ENCODE measurements at places on chromosomes 2 and 18. TPM values are rescaled to one million over a fixed set of nuclear protein-coding genes. Genes with fewer than 3 reads are reported as not detected.

The DSC2 gene
- 0.97 TPM for total RNA-seq

The SLC4A5 gene
- total RNA-seq: 0.74 TPM

The GPC1 gene
- total RNA-seq: 174 TPM

The CYP27C1 gene
- total RNA-seq: 0.19 TPM

The SGO2 gene
- total RNA-seq: 1.7 TPM

The CRYGC gene
- not detected for total RNA-seq

- peaks cover 3% of the 10 kb centered on the region for H3K27me3 ChIP-seq
- H3K36me3 ChIP-seq: no peaks in the 10 kb centered on the region
- DNase-seq: peak; percentile 42
- H3K27ac ChIP-seq: no peak overlapping the region
- H3K4me1 ChIP-seq: no peaks in the 10 kb centered on the region
- H3K4me3 ChIP-seq: no peak overlapping the region
Measured at GRCh38 chr18:58762781-58763171, 91.5 kb downstream of the MALT1 start.

DNA sequence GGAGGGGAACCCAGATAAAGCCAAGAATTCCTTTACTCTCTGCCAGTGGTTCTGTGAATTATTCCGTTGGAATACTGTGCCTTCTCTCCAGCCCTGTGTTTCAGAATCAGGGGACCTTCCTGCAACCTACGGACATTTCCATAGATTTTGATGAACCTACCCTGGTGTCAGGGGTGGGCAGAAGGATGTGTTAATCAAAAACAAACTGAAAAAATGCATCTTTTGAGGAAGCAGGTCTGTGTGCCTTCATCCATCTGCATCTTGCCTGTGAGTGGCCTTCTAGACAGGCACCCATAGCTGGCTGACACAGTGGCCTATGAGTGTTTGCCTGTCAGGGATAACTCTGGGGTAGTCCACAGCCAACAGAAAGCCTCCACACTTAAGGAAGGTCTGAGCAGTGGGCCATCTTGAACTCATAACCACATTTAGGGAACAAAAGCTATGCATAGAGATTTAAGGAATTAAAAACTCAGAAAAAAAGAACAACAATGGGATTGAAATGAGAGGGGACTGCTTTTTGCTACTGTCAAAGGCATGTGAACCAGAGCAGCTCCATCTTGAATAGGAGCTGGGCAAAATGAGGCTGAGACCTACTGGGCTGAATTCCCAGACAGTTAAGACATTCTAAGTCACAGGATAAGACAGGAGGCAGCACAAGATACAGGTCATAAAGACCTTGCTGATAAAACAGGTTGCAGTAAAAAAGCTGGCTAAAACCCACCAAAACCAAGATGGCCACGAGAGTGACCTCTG lies 45.9 kb upstream of the ITGA6 start:
- H3K4me3 ChIP-seq: no peak overlapping the region
- no peaks in the 10 kb centered on the region for H3K27me3 ChIP-seq
- no peak overlapping the region for H3K27ac ChIP-seq
- no peaks in the 10 kb centered on the region for H3K4me1 ChIP-seq
- no peak for DNase-seq

- no peak for DNase-seq
- no peaks in the 10 kb centered on the region for H3K27me3 ChIP-seq
- no peaks in the 10 kb centered on the region for H3K4me1 ChIP-seq
- H3K36me3 ChIP-seq: no peaks in the 10 kb centered on the region
- no peak overlapping the region for H3K4me3 ChIP-seq
- no peak overlapping the region for H3K27ac ChIP-seq
Measured at GRCh38 chr2:119721462-119721861, 38.3 kb upstream of the PTPN4 start.

DNA sequence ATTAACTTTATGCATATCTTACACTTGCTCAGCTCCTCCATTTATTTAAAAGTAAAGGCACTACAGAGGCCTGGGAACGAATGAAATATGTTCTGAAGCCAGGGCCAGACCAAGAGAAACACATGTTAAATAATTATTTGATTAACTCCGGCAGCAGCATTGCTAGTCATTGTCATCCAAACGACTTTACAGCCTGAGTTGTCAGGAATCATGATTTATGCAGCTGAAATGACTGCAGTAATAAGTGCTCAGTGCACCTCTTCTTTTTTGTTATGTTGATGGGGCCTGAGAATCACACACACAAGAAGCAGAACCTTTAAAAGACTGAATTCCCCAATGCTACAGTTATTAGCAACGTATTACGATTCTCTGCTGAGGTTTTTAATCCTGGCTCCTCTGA lies 58.9 kb downstream of the EPHA4 start:
- H3K36me3 ChIP-seq: no peaks in the 10 kb centered on the region
- no peak overlapping the region for H3K27ac ChIP-seq
- peaks cover 4% of the 10 kb centered on the region for H3K27me3 ChIP-seq
- H3K4me3 ChIP-seq: no peak overlapping the region

DNA sequence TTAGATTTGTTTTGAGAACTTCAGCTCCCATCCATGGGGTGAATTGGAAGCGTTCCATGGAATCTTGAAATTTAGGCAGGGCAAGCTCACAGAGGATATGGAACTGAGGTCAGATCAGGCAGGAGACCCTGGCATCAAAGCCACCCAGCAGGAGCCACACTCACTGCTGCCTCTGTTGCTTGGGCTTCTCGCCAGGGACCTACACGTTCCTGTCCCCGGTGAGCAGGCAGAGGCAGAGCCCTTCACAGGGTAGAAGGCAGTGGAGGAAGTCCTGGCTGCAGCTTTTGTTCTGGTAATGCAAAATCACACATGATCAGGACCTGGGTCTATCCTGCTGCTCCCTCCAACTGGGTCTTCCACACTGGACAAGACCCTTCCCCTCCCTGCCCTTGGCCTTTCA lies 42.1 kb downstream of the CAPN13 start:
- no peaks in the 10 kb centered on the region for H3K4me1 ChIP-seq
- H3K4me3 ChIP-seq: no peak overlapping the region
- H3K27me3 ChIP-seq: no peaks in the 10 kb centered on the region
- H3K27ac ChIP-seq: no peak overlapping the region
- H3K36me3 ChIP-seq: no peaks in the 10 kb centered on the region

DNA sequence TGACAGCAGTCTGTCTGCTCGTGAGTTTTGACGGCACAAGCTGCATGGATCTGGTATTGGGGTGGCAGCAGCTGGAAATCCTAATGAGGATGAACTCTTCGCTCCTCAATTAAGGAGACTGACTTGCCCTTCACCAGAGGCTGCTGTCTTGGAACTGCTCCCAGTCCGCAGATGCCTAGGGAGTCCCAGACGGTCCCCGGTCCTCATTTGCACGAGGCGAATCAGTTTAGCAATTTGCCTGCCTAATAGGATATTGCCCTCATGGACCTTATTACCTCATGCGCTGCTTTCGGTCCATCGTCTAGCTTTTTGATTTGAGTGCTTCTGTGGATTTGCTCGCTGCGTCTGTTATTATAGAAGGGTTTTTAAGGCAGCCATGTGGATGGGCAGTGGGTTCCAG lies 40.6 kb downstream of the ASAP2 start:
- no peak for DNase-seq
- H3K36me3 ChIP-seq: no peaks in the 10 kb centered on the region
- H3K4me1 ChIP-seq: peaks cover 5% of the 10 kb centered on the region
- no peaks in the 10 kb centered on the region for H3K27me3 ChIP-seq
- peak overlapping the region; percentile 40 for H3K27ac ChIP-seq

DNA sequence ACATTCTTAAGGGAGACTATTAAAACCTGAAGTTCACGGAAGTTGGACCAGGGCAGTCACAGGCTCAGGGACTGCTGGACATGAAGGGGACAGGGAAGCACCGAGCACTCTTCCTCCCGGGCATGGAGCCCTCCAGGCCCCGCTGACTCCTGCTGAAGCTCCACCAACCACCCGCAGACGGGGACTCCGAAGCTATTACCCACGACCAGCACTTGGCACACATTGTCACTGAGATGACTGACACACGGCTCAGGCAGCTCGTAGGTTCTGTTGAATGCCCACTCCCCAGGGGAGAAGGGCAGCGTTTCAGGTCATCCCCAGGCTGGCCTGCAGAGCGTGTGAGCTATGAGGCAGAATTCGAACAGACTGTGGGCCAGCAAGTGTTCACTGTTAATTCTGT lies 234.8 kb downstream of the NDUFA10 start:
- H3K4me1 ChIP-seq: peaks cover under 1% of the 10 kb centered on the region
- no peak for DNase-seq
- H3K4me3 ChIP-seq: no peak overlapping the region
- H3K36me3 ChIP-seq: no peaks in the 10 kb centered on the region
- H3K27ac ChIP-seq: no peak overlapping the region

DNA sequence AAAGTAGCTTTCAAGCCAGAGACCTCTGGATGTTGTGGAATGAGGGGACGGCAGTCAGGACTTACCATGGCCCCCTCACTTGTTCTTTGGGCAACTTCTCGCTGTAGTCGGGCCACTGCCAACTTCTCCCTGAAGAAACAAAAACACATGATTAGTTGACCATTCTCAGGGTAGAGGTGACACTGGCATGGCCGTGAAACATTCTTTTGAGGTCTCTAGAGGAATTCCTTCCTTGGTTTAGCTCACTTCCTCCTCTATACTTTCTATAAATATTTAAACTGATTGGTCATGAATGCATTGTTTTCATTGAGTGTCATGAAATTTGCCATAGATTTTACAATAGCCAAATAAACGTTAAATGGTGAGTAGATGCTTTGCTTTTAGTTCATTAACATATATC lies 354.6 kb downstream of the NCKAP5 start:
- H3K27me3 ChIP-seq: no peaks in the 10 kb centered on the region
- no peaks in the 10 kb centered on the region for H3K4me1 ChIP-seq
- no peak for DNase-seq

DNA sequence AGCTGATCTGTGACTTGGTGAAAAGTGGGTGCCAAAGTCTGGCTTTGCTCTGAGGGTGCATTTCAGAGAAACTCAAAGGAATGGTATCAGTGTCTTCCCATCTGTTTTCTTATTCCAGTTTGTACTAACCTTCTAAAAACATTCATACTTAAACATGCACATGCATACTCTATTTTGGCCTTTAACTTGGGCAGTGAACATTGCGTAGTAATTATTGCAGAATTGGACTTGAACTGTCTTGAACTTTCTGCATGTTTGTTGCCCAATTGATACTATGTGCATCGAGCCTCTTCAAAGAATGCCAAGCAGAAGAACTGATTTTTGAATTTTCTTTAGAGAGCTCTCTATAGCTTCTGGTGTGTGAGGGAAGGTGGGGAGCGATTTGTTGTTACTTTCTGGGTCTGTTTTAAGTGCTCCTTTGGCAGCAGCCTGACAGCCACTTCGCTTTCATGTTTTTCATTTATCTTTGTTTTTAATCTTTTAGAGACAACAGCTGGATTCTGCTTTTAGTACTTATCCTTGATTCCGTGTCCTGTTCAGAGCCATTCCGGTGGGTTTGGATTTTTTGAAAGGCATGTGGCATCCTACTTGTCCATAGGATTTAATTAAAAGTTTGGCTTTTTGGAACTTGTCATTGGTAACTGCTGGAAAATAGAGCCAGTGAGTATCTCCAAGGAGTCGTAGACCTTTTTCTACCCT lies 159.2 kb downstream of the RAPGEF4 start:
- no peaks in the 10 kb centered on the region for H3K36me3 ChIP-seq
- no peak overlapping the region for H3K27ac ChIP-seq
- H3K27me3 ChIP-seq: no peaks in the 10 kb centered on the region
- peaks cover 39% of the 10 kb centered on the region for H3K4me1 ChIP-seq

GRCh38 chr2:36370281-36370680 lies 14.7 kb downstream of the CRIM1 start:
- no peaks in the 10 kb centered on the region for H3K27me3 ChIP-seq
- H3K4me3 ChIP-seq: no peak overlapping the region
- H3K27ac ChIP-seq: no peak overlapping the region
- H3K4me1 ChIP-seq: peaks cover 28% of the 10 kb centered on the region
- H3K36me3 ChIP-seq: no peaks in the 10 kb centered on the region

- H3K27ac ChIP-seq: no peak overlapping the region
- no peaks in the 10 kb centered on the region for H3K36me3 ChIP-seq
- no peaks in the 10 kb centered on the region for H3K27me3 ChIP-seq
Measured at GRCh38 chr18:21452276-21452780, 148.2 kb downstream of the ESCO1 start.
